ENCODE measurements at places on chromosomes 3 and 15. TPM values are rescaled to one million over a fixed set of nuclear protein-coding genes. Genes with fewer than 3 reads are reported as not detected.

GOLGA8G gene
- 0.25 TPM for total RNA-seq

EOMES gene
- total RNA-seq: not detected

AGBL1 gene
- total RNA-seq: not detected

IRAK2 gene
- total RNA-seq: 4.7 TPM

IREB2 gene
- 16.3 TPM for total RNA-seq

SMAD6 gene
- total RNA-seq: 46.4 TPM

CD200R1L gene
- not detected for total RNA-seq

LPCAT4 gene
- total RNA-seq: 13.9 TPM

TRIM42 gene
- not detected for total RNA-seq

CYP1A2 gene
- total RNA-seq: not detected

MKRN2OS gene
- not detected for total RNA-seq

FSIP1 gene
- total RNA-seq: 0.79 TPM

SCAANT1 gene
- total RNA-seq: not detected

GUCA1C gene
- total RNA-seq: not detected

CEP70 gene
- total RNA-seq: 11.8 TPM
